ENCODE measurements at places on chromosomes 4 and X.

DNA sequence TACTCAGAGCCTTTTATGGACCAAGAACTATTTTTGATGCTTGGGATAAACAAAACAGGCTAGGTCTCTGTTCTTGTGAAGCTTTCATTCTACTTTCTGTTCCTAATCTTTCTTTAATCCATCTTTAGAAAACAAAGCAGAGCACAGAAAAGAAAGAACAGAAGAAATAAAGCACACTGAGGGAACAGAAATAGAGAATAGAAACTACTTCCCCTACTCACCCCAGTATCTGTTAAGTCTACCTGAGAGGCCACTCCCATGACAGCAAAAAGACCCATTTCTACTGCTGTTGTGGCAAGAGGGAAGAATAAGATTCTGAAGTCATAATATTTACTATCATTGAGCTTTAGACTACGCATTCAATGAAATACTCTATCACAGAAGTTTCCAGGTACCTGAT, 9.2 kb downstream of the RFC1 start:
- no peak for DNase-seq

GRCh38 chrX:134244043-134244442, 7.1 kb downstream of the CCDC160 start:
- no peak for DNase-seq

- no peak for DNase-seq
Observed at GRCh38 chrX:38986586-38986985, 185.3 kb downstream of the MID1IP1 start.

GRCh38 chr4:175385797-175386196, 426.3 kb downstream of the GPM6A start:
- no peak for DNase-seq

DNA sequence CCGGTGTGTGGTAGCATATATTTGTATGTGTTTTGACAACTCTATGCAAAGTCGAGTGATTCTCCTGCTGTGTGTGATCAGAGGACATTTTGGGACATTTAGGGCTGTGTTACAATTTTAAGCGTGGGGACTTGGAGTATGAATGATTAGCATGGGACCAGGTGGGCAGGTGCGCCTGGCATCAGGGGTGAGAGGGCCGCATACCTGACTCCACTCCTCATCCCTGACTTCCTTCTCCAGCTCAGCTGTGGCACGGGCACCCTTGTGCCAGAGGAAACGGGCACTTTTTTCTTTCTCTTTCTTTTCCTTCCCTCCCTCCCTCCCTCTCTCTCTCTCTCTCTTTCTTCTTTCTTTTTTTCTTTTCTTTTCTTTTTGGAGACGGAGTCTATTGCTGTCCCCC, 15.7 kb upstream of the PLCXD1 start:
- DNase-seq, result no peak

- DNase-seq, result no peak
Observed at GRCh38 chr4:188130355-188130754, 8.9 kb upstream of the TRIML1 start.

- DNase-seq, result no peak
Observed at GRCh38 chr4:116132946-116133345, 952.4 kb downstream of the TRAM1L1 start.

- DNase-seq, result no peak
Observed at GRCh38 chr4:183832776-183833450, 72.2 kb upstream of the STOX2 start.

DNA sequence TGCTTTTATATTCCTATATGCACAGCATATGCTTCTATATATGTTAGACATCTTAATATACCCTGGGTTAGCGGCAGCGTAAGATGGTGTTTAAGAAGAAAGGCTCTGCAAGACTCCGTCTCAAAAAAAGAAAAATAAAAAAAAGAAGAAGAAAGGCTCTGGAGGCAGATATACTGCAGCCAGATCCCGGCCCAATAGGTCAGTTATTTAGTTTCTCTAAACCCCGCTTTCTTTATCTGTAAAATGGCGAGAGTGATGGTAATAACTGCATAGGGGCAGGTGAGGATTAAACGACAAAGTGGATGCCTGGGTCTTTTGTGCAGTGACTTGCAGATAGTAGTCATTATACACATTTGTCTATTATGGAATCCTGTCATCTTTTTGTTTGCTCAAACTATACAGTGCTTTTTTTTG, 115.2 kb downstream of the NAA11 start:
- DNase-seq, result no peak

GRCh38 chr4:41257257-41257901, 651 bp downstream of the UCHL1 start:
- peak; percentile 14 for DNase-seq

DNA sequence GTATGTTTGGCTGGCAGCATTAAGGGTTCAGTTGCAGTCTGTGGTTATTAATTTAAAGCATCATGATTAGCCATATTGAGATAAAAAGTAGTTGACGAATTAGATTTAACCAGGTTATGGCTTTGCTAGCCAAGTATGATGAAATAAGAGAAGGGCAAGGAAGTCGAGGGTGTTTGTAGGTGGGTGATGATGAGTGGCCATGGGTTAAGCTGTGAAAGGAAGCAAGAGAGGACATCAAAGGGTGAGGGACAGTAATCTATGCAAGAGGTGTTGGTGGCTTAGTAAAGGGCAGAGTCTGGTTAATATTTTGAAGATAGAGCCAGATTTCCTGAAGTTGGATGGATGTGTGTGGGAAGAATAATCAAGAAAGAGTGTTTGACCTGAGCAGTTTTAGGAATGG, 44.5 kb downstream of the STIM2 start:
- no peak for DNase-seq

DNA sequence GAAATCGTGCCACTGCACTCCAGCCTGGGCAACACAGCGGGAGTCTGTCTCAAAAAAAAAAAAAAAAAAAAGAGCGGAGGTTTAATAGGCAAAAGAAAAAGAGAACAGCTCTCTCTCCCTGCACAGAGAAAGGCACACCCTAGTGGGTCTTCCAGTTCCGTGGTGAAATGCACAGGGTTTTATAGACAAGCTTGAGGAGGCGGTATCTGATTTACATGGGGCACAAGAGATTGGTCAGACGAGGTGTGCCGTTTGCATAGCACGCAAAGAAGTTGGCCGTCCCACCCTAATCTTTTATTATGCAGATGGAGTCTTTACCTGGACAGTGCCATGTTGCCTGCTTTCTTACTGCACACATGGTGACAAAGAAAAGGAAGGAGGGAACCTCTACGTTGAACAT, 33.5 kb upstream of the REST start:
- DNase-seq, result no peak

DNA sequence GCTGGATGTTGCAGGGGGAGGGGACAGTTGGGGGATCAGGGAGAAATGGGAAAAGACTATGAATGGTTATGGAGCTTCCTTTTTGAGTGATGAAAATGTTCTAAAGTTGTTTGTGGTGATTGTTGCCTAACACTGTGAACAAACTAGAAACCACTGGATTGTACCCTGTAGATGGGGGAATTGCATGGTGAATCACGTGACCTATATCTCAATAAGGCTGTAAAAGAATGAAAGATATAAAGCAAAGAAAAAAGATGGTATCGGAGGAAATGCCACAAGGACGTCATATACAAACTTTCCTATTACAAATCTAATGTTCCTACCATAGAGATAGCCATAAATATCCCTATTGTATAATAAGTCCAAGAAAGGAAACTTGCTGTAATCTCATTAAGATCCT, 20.6 kb upstream of the CT55 start:
- DNase-seq, result no peak

DNA sequence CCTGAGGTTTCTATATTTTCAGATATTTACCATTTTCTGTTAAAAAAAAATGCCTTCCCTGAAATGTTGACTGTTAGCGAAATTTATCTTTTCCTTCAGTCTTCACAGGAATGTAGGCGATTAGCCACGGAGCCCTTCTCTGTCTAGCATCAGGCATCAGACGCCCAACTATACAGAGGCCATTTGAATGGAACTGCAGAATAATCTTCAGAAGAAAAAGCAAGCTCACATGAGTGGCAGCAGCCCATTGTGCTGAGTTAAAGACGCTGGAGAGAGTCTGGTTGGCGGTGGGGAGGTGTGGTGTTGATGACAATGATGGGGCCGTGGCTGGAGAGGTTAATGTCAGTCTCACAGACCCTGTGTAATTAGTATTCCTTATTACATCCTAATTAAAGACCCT, 196.8 kb upstream of the LEF1 start:
- DNase-seq, result no peak

DNA sequence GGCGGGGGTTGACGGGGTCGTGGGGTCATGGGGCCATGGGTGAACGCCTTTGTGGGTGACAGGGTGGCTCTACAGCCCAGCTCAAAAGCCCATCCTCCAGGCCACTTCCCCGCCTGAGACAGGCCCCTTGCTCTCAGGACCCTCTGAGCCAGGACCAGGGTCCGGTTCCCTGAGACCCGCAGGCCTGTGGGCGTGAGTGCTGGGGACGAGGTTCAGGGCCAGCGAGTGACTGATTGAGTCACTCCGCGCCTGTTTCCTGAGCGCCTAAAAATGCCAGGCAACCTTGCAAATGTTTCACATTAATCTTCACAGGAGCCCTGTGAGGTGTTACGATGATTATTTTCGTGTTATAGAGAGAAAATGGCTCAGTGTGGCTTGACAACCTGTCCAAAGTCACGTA, 97.8 kb downstream of the ZNF674 start:
- no peak for DNase-seq

GRCh38 chrX:97860226-97860625, 976.5 kb downstream of the RPA4 start:
- DNase-seq, result no peak

GRCh38 chr4:94462572-94462971, 10.8 kb downstream of the PDLIM5 start:
- no peak for DNase-seq

DNA sequence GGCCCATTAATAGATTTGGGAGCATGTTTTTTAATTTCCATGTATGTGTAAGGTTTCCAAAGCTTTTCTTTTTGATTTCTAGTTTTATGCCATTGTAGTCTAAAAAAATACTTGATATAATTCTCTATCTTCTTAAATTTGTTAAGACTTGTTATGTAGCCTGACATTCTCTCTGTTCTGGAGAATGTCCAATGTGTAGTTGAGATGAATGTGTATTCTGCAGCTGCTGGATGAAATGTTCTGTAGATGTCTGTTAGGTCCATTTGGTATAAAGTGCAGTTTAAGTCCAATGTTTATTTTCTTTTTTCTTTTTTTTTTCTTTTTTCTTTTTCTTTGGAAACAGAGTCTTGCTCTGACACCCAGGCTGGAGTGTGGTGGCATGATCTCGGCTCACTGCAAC, 378.5 kb upstream of the MAD2L1 start:
- DNase-seq, result no peak

GRCh38 chrX:125954236-125954635, 211.9 kb downstream of the DCAF12L2 start:
- DNase-seq, result no peak

GRCh38 chr4:61545902-61546480, 345.9 kb downstream of the ADGRL3 start:
- no peak for DNase-seq

GRCh38 chrX:113726466-113726865, 857.4 kb upstream of the HTR2C start:
- DNase-seq, result no peak

DNA sequence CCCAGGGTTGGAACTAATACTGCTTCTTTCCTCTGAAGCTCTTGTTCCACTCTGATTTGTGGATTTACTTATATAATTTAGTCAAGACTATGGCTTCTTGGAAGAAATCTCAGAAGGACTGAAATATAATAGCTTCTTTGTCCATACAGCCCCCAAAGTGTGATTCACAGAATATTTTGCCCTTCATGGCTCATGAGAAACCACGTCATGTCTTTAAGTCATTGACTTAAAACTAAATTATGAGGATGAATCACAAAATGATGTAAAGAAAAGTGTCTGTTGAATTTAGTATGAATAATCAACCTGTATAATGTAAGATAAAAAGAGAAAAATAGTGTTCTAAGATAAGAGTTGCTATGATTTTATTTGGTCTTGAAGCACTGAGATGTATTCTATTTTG, 43.3 kb upstream of the AGA start:
- DNase-seq, result no peak

GRCh38 chrX:19743386-19743785, 144.0 kb downstream of the SH3KBP1 start:
- DNase-seq, result no peak

GRCh38 chr4:102055805-102056204, 265.3 kb downstream of the BANK1 start:
- no peak for DNase-seq

- DNase-seq, result no peak
Observed at GRCh38 chr4:112082954-112083586, 62.2 kb upstream of the FAM241A start.

GRCh38 chr4:18882468-18882867, 860.9 kb upstream of the LCORL start:
- DNase-seq, result no peak

- DNase-seq, result no peak
Observed at GRCh38 chrX:97692575-97692974, 808.9 kb downstream of the RPA4 start.

GRCh38 chr4:65861993-65862392, 191.7 kb upstream of the EPHA5 start:
- DNase-seq, result no peak

DNA sequence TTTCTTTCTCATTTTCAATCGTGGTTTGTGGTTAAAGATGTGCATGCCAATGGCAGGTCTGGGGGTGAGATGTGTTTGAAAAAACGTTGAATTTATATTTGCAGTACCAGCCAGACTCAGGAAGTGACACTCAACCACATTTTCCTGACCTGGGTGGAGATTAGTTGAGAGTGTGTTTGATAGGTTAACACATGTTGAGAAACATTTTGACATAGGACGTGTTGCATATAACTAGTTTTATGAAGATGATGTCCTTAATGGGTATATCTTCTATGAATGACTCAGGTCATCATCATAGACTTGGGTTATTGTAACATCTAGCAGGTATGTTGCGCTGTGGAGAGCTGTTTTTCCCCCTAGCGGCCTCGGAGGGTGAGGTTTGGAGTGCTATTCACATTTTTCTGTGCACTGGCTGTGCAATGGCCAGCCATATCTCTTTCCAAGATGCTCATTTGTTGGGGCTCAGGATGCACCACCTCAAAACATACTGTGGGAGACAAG, 21.7 kb upstream of the CD38 start:
- peak; percentile 39 for DNase-seq

GRCh38 chr4:155522201-155522600, 144.4 kb upstream of the GUCY1A1 start:
- DNase-seq, result no peak

- no peak for DNase-seq
Observed at GRCh38 chr4:140628016-140628415, 59.3 kb upstream of the UCP1 start.

DNA sequence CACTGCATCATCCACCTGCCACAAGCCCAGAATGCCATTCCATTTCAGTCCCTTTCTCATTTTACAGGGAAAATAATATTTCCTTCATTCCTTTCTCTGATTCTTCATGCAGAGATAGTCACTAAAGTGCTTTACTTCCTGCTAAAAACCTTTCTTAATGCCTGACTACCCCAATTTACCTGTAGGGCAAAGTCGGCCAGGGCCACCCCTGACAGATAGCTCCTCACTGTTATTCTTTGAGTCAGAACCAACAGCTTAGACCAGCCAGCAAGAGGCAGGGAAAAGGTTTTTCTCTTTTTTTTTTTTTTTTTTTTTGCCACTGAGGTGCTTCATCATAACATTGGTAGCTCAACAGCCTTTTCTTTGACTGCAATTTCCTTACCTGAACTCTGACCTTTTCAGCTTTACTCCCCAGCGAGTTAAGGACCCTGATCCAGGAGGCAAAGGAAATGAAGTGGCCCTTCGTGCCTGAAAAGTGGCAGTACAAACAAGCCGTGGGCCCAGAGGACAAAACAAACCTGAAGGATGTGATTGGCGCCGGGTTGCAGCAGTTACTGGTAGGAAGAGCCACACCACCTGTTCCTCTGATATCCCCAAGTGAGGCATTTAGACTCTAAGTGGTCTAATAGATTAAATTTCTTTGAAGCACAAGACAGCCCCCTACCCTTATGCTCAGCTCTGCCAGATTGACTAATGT, 85.0 kb downstream of the ALPK1 start:
- DNase-seq, result no peak

All from stimulated activated CD4-positive, alpha-beta T cell treated with anti-CD3 and anti-CD28 coated beads, Interleukin-1b, Interleukin-23, amount 100 ng/mL, for 1 hour (primary cell).